ENCODE measurements at places on chromosomes 3 and 15. TPM values are rescaled to one million over a fixed set of nuclear protein-coding genes. Genes with fewer than 3 reads are reported as not detected.

The UPK1B gene
- 4.3 TPM for total RNA-seq

The PLA2G4E gene
- total RNA-seq: not detected

The LRRC31 gene
- total RNA-seq: not detected

The DIPK2A gene
- 12.3 TPM for total RNA-seq

The SHF gene
- 6.9 TPM for total RNA-seq

The SLC22A13 gene
- 0.18 TPM for total RNA-seq

The FGD5 gene
- 19.3 TPM for total RNA-seq

The NECTIN3 gene
- 13.2 TPM for total RNA-seq

All from left cardiac atrium (tissue), 4 donors.